ENCODE measurements at places on chromosomes 6 and 20.

DNA sequence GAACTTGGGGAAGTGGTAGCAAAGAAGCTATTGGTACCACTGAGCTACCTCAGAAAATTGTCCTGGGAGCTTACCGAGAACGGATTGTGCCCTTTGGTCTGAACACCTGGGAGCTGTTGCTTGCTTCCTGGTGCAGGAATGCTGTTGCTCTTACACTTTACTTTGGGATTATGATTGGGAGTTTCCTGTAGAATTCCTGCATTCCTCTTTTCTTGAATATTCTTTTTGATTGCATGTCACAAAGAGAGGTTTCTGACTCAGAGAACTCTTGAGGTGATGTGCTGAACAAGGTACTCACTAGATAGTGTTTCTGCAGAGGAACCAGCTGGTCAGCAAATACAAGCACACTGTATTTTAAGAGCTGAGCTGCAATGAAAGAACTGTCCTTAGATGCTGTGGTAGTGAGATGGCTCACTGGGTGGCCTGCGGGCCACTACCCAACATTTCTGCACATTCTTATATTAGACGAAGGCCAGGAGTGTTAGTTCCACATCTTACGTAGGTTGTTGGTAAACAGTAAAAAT is 35.0 kb downstream of the LRRC1 start:
- no peak for DNase-seq

DNA sequence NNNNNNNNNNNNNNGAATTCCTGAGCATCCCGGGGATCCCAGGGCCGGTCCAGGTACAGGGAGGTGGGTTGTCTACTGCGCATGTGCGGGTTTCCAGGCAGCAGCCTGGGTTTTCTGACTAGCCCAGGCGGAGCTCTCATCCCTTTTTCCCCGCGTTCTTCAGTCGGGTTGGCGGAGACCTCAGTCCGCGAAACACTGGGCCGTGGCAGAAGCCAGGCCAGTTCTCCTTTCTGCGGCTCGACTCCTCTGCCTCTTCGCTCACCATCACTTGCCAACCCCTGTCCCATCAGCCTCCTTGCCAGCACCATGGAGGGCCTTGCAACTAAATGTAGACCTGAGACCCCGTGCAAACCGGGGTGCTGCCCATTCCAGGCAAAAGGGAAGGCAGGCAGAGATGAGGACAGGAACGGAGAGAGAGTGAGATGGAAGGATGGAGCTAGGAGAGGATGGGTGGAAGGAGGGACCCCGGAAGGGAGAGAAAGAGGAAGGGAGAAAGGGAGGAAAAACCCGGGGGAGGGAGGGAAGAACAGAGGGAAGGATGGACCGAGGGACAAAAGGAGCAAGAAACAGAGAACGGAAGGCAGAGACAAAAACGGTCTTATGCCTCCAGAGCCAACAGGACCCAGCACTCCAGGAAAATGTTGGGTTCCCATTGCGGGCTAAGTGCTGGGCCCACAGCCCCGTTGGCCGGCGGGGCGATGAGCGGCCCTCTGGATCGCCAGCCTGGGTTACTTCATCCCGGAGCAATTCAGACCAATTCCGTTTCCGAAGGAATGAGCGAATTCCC is 445.4 kb upstream of the DEFB115 start:
- DNase-seq = no peak

DNA sequence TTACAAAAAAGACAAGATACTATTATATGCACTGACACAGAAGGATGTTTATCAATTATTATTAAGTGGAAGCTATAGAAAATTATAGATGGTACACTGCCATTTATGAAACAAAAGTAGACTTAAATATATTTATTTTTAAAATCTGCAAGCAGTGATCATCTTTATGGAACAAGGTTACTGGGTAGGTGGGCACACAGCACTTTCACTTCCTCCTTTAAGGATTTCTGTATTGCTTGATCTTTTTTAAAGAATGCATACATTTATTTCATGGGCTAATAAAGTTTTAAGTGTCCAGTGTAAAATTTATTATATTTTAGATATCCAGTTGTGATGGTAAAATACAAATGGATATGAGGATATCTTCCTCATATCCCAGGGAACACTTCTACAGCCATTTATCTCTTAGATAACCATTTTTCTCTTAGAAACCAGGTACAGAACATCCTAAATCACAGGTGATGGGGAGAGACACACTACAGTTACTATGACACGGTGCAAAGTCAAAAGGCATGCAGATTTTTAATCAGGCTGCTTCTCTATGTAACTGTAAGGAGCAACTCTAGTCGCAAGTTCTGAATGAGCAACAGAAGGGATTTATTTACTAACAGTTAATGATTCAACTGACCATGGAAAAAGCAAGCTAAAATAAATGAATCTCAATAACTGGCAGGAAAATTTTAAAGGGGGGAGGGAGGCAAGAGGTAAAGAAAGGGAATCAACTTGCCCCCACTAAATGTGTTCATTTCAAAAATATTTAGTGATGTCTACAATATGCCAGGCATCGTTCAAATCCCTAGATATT is 2.2 kb downstream of the FBXL4 start:
- no peak for DNase-seq

- no peak for DNase-seq
Measured at GRCh38 chr6:156485150-156485549, 292.0 kb upstream of the ARID1B start.

GRCh38 chr20:4130404-4131189 is 115.2 kb upstream of the RNF24 start:
- no peak for DNase-seq
